ENCODE measurements at places on chromosomes 12 and 14.

DNA sequence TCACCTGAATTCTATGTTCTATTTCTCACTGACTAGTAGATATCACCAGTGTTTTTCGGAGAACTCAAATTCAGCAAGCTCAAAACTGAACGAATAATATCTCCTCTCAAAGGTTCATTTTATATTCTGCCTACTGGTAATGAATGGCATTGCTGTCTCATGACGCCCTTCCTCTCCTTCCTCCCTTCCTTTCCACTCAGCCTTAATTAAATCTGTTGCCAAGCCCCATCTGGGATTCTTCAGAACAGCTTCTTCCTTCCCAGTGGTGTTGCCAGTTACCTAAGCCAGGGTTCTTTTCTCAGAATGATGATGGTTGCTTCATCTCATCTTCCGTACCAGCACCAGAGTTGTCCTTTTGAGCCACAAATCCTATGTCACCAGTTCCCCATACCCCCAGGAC, 143.2 kb downstream of the SYNE2 start:
- H3K36me3 ChIP-seq = peaks cover 10% of the 10 kb centered on the region
- no peak overlapping the region for H3K27ac ChIP-seq
- no peak overlapping the region for H3K4me3 ChIP-seq
- H3K27me3 ChIP-seq = no peaks in the 10 kb centered on the region

GRCh38 chr12:76568130-76568529, 8.6 kb upstream of the OSBPL8 start:
- no peaks in the 10 kb centered on the region for H3K27me3 ChIP-seq
- H3K4me3 ChIP-seq = no peak overlapping the region
- no peaks in the 10 kb centered on the region for H3K36me3 ChIP-seq
- no peak overlapping the region for H3K27ac ChIP-seq

DNA sequence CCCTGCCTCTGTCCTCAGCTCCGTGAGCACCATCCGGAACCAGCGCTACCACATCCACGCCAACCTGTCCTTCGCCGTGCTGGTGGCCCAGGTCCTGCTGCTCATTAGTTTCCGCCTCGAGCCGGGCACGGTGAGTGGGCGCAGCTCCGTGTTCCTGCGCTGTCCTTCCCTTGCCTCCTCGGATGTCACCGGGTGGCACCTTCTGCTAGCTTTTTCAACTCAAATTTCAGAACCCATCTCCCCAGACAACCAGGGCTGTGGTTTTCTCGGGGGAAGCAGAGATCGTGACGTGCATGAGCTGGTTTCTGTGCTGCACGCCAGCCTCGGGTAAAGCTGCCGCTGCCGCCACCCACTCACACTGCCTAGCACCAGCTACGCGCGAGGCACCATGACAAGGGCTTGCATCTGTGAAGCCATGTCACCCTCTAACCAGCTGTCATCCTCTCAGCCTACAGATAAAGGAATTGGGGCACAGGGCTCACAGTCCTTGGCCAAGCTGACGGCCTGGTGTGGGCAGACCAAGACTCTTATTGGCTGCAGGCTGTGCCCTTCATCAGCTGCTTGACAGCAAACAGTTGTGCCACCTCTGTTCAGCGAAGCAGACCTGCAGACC, 152.1 kb downstream of the ADGRD1 start:
- no peak for DNase-seq
- H3K27me3 ChIP-seq = no peaks in the 10 kb centered on the region
- no peaks in the 10 kb centered on the region for H3K4me1 ChIP-seq
- no peaks in the 10 kb centered on the region for H3K36me3 ChIP-seq
- no peak overlapping the region for H3K27ac ChIP-seq
- H3K4me3 ChIP-seq = no peak overlapping the region

DNA sequence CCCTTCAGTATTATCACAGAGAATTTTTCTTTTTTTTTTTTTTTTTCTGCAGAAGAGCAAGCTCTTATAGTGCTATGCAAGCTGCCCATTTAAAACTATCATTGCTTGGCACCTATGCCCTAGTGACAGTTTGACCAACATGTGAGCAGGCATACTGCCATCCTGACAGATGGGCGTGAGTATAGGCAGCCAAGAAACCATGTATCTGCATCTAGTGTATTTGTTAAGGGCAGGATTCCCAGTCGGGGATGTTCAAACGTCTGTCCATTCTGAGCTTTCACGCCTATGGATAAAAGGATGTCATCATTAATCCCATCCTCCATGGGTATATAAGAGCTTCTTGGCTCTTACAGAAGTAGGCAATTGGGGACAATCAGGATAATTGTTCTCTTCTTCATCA, 8.8 kb downstream of the VRK1 start:
- no peaks in the 10 kb centered on the region for H3K27me3 ChIP-seq
- H3K27ac ChIP-seq = peak overlapping the region; percentile 31
- no peak overlapping the region for H3K4me3 ChIP-seq
- peaks cover 42% of the 10 kb centered on the region for H3K4me1 ChIP-seq
- H3K36me3 ChIP-seq = no peaks in the 10 kb centered on the region

GRCh38 chr12:132078190-132078589, 65.9 kb downstream of the DDX51 start:
- H3K36me3 ChIP-seq = peaks cover 64% of the 10 kb centered on the region
- no peak overlapping the region for H3K27ac ChIP-seq
- no peaks in the 10 kb centered on the region for H3K4me1 ChIP-seq

DNA sequence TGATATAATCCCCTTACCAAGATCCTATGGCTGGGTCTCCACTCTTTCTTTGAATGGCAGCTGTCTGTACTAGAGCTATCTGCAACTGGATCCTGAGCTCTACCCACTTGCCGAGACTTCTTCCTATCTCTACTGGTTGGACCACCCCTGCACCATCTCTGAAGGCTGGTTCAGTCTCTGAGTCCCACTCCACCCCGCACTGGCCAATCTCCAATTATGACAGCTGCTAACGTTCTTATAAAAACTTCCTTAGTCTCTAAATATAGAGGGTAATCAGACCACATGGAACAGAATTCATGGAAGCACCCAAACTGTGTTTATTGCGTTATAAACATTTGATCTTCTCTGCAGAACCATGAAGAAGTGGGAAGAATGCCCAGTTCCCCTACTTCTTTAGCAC, 186.6 kb upstream of the EEA1 start:
- DNase-seq = no peak
- no peak overlapping the region for H3K4me3 ChIP-seq
- no peaks in the 10 kb centered on the region for H3K36me3 ChIP-seq
- H3K27ac ChIP-seq = no peak overlapping the region

DNA sequence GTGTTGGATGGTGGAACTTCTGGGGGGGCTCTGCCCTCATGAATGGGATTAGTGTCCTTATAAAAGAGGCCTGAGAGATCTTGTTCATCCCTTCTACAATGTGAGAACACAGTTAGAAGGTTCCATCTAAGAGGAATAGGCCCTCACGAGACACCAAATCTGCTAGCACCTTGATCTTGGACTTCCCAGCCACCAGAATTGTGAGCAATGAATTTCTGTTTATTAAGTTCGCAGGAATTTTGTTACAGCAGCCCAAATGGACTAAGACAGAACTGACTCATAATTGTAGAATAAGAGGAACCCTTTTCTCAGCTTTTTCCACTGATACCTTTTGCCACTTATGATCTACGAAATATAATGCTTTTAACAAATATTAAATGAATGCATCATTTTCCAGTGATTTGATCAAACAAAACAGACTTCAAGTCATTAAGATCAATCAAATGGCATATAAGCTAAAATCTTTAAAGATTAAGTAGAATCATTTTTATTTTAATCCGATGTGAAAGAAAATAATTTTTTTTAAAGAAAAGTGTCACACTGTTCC, 68.2 kb downstream of the HECTD1 start:
- H3K36me3 ChIP-seq = peaks cover 99% of the 10 kb centered on the region
- H3K27ac ChIP-seq = no peak overlapping the region
- H3K4me3 ChIP-seq = no peak overlapping the region
- H3K4me1 ChIP-seq = no peaks in the 10 kb centered on the region
